CD4-positive, alpha-beta T cell treated with Interleukin-6 at 100 ng/mL for 8 hours (primary cell): ENCODE measurements at places on chromosomes 11 and 22.

GRCh38 chr11:86138958-86139357 is 70.1 kb upstream of the PICALM start:
- DNase-seq, result peak; percentile 48

GRCh38 chr11:23473782-23474181 is 613.5 kb upstream of the CCDC179 start:
- no peak for DNase-seq

DNA sequence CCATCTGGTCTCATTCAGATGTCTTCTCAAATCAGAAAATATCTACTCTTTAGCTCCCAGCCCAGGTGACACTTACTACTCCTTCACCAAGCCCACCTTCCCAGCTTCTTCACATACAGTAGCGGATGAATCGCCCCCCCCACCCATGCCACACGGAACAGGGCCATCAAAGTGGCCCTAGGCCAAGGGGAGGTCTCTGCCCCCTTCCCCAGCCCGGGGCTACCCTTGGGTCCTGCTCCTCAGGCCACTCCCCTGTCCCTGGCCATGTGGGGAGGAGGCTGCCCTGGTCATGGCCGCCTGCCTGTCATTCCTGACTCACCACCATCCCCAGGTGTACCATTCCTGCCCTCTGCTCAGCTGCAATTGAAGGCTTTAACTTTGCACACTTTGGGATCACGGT is 142.8 kb downstream of the NECTIN1 start:
- DNase-seq, result no peak

GRCh38 chr11:116938471-116939070 is 101.1 kb upstream of the APOA1 start:
- DNase-seq, result no peak

- DNase-seq, result peak; percentile 72
Measured at GRCh38 chr22:35648066-35649025, at the start of gene APOL6. Gene APOL6, plus strand, starts transcription at chr22:35648446. Its CDS starts 7,980 bp downstream, at chr22:35656426.

DNA sequence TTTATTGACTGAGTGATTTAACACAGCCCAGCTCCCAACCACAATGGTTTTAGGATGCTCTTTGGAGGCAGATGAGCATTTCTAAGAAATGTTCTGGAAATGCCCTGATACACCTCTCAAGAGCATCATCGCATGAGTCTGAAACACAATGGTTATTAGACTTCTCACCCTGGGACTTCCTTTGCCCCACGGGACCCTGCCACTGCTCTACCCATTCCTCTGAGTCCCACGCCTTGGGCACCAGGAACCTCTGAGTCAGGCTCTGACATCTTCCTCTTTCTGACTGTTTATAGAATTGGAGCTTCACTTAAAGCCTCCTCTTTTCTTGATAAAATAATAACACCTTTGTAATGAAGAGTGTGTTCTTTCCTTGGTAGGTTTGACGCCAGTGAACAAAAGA is 85.6 kb upstream of the PARVA start:
- no peak for DNase-seq

DNA sequence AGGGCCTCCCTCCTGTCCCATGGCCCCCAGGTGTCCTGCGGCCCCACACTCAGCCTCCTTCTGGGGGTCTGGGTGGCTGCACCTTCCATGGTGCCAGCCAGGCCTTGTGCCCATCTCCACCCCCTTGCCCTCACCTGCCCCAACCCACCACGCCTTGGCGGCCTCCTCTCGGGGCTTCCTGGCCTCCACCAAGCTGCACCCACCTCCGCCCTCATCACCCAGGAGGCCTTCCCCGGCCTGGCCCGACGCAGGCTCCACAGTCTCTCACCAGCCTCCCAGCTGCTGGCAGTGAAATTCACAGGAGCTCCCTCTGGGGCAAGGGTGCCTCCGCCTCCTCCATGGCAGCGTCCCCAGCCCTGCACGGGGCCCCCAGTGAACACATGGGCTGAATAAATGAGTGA is 35.9 kb upstream of the WNT7B start:
- no peak for DNase-seq

- peak; percentile 34 for DNase-seq
Measured at GRCh38 chr11:20355221-20356219, 8.0 kb upstream of the HTATIP2 start.

- no peak for DNase-seq
Measured at GRCh38 chr11:35907648-35908431, 36.0 kb upstream of the LDLRAD3 start.

DNA sequence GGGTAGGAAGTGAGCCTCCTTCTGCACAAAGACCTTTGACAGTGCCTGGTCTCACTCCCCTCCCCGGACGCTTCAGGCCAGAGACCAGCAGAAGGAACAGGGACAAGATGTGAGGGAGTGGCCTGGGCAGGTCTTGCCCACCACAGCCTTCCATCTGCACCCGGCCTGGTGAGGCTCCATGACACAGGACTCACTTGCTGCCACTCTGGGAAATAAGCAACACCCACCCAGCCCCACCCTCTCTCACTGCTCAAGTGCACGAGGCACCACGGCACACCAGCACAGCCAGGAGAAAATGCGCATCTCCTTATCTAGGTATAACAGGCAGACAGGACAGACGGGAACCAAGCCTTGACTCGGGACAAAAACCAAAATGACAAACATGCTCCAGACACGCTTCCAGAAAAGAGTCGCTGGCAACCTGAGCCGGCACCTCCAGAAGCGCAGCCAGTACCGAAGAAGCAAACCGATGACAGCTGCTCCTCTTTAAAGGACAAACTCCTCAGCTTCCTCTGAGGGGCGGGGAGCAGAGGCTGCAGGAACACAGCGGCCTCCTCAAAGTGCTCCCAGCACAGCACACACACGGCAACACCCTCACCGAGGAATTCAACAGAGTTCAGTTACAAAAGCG is 41.7 kb downstream of the BRD1 start:
- DNase-seq, result no peak

GRCh38 chr11:44680982-44681597 is 45.7 kb upstream of the TSPAN18 start:
- peak; percentile 78 for DNase-seq

DNA sequence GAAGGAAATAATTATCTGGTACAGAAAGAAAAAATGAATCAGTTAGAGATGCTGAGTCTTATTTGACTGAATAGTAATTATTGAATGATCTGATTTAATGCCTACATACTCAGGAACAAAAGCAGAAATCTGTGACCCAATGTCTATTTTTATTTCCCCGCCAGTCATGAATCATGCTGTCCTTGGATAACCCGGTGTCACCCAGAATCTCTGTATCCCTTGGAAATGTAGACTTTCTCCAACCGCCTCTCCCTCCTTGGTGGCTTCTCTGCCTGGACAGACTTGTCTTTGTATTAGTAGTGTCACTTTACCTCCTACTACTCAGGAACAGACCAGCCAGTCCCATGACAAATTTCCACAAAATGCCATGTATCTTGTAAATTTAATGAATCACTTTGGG is 173.3 kb upstream of the PDGFD start:
- DNase-seq, result no peak

DNA sequence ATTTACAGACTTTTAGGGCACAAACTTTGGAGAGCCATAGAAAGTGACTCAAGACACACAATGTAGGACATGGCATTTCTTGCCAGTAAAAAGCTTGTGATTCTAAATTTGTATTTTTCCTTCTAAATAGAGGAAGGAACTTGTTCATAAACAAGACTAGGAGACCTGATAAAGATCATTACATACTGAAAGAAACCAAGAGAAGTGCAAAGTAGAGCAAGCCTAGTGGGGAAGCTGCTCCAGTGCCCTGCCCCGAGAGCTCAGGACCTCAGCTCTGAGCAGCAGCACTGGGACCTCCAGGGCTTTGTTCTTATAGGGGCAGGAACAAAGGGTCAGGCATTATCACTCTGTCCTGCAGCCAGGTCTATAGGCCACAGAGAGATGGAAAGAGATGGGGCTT is 7.2 kb downstream of the IRAG1 start:
- no peak for DNase-seq

DNA sequence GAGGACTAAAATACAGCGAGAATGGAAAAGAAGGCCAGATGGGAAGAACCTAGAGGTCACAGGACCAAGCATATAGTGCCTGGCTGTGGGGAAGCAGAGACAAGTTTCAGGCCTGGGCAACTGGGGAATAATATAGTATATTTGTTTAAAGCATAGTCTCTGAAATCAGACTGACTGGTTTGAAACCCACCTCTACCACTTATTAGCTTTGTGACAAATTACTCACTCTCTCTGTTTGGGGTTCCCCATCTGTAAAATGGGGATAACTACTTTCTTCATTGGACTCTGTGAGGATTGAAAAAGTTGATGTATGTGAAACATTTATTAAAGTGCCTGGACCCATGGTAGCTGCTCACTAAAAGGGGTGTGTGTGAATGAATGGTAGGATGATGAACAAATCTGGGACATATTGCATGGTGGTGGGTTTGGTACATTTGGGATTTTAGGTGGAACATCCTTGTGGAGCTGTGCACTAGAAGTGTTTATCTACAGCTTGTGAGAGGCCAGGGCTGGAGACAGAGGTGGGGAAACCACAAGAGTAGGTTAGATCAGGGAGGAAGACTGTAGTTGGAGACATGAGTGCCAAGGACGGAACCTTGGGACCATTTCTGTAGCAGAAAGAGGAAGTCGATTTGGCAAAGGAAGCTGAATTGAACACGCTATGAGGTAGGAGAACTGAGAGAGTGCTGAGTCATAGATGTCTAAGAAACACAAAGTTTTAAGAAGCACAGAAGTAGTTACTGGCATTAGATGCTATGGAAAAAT is 52.6 kb downstream of the SWAP70 start:
- DNase-seq, result no peak

- DNase-seq, result no peak
Measured at GRCh38 chr22:40000171-40000570, 5.4 kb downstream of the FAM83F start.

GRCh38 chr22:31537019-31537535 is 40.7 kb downstream of the SFI1 start:
- DNase-seq, result no peak

GRCh38 chr22:44360668-44361381 is 48.1 kb upstream of the SHISAL1 start:
- DNase-seq, result no peak

GRCh38 chr11:123384116-123384515 is 46.0 kb upstream of the GRAMD1B start:
- no peak for DNase-seq

- no peak for DNase-seq
Measured at GRCh38 chr11:130673698-130674097, 225.3 kb downstream of the ADAMTS15 start.

- no peak for DNase-seq
Measured at GRCh38 chr11:83252941-83253340, 33.2 kb downstream of the CCDC90B start.

DNA sequence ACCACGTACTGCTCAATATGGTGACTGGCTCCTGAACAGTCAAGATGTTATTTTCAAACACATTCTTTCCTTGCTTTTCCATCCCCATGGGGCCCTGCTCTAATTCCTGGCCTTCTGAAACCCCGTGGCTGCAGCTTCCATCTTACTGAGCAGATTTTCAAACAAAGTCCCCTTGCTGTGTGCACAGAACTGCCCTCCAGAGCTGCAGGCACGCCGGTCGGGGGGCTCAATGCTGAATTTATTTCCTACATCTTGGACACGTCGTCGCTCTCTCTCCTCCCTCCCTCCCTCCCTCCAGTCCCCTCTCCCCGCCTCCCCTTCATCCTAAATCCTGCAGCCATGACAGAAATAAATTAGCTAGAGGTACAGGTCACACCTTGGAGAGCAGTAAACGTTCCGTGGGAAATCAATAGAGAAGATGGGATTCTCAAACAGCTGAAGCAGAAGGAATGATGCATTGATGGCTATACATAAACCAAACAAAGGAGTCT is 243.1 kb upstream of the BLID start:
- DNase-seq, result no peak

GRCh38 chr11:20873054-20873453 is 203.7 kb downstream of the NELL1 start:
- DNase-seq, result no peak

DNA sequence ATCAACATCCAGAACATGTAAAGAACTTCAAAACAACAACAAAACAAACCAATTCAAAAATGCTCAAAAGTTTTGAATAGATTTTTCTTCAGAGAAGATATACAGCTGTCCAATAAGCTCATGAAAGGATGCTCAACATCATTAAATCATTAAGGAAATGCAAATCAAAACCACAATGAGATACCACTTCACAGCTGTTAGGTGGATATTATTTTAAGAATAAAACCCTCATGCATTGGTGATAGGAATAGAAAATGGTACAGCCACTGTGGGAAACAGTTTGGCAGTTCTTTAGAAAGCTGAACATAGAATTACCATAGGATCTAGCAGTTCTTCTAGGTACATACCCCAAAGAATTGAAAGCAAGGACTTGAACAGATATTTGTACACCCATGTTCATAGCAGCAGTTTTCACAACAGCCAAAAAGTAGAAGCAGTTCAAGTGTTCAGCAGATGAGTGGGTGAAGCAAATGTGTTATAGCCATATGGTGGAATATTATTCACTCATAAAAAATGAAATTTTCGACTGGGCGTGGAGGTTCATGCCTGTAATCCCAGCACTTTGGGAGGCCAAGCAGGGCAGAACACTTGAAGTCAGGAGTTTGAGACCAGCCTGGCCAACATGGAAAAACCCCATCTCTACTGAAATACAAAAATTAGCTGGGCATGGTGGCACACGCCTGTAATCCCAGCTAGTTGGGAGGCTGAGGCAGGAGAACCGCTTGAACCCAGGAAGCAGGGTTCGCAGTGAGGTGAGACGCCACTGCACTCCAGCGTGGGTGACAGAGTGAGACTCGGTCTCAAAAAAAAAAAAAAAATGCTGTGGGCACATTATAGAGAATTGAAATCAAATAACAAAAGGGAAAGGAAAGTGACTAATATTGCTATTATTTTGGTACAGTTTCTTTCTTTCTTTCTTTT is 42.9 kb downstream of the CBL start:
- DNase-seq, result no peak

GRCh38 chr22:35944458-35944857 is 84.2 kb downstream of the RBFOX2 start:
- no peak for DNase-seq

DNA sequence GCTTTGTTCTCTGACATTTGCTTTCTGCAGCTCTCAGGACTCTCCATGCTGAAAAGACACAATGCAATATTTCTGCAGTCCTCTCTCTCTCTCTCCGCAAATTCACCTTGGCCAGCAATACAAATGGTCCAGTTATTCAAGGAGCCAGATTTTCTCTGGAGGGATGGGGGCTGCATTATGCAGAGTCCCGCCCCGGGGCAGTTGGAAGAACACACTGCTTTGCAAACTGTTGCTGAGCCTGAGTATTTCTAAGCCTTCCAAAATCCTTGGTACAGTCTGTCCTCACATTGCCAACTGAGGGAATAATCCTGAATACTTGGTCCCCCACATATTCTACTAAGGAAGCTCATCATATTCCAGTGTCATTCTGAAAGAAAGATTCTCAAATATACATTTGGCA is 94.3 kb upstream of the ZC3H12C start:
- DNase-seq, result no peak

DNA sequence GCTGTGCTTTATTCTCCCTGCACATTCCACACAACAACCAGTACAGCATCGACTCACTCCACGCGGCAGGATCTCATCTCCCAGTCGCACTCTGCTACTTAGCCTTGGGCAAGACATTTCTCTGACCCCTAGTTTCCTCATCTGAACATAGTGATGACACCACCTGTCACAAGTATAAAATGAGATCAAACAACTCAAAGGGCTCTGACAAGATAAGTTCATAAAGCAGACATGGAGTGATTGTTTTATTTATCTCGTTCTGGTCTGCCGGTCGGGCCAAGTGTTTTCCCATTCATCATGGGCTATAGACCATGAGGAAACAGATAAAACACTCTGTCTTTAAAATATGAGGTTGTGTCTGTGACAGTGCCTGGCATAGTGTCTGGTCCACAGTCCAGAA is 35.0 kb downstream of the DSCAML1 start:
- no peak for DNase-seq
